ENCODE measurements at places on chromosomes 6 and 20.

GRCh38 chr6:91387290-91388059 lies 800.6 kb upstream of the MAP3K7 start:
- DNase-seq, result no peak

- DNase-seq, result peak; percentile 87
These were observed 32.7 kb upstream of the MAP7 start for GRCh38 chr6:136582711-136583471.

GRCh38 chr6:167702241-167702827 lies 124.4 kb upstream of the AFDN start:
- DNase-seq, result no peak

DNA sequence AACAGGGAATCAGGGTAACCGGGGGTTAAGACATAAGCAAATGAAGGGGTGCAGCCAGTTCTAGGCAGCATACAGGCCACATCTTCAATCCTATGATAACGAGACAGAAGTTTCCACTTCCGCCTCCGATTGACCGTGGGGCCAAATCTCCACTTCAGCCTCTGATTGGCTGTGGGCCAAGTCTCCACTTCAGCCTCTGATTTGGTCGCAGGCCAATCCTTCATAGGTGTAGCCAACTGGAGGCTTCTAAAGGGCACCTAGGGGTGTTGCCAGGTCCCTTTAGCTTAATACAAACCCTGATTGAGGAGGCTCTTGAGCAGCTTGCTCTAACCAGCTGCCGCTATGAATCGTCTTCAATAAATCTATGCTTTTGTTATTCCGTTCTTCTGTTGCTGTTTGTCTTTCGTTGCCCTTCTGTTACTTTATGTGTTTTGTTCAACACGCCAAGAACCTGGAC lies 2.1 kb upstream of the ERGIC3 start:
- DNase-seq, result no peak

GRCh38 chr6:33091957-33092356 lies 16.2 kb downstream of the HLA-DPB1 start:
- DNase-seq, result peak; percentile 10

- DNase-seq, result no peak
These were observed 417.5 kb upstream of the OPRM1 start for GRCh38 chr6:153621491-153621890.

DNA sequence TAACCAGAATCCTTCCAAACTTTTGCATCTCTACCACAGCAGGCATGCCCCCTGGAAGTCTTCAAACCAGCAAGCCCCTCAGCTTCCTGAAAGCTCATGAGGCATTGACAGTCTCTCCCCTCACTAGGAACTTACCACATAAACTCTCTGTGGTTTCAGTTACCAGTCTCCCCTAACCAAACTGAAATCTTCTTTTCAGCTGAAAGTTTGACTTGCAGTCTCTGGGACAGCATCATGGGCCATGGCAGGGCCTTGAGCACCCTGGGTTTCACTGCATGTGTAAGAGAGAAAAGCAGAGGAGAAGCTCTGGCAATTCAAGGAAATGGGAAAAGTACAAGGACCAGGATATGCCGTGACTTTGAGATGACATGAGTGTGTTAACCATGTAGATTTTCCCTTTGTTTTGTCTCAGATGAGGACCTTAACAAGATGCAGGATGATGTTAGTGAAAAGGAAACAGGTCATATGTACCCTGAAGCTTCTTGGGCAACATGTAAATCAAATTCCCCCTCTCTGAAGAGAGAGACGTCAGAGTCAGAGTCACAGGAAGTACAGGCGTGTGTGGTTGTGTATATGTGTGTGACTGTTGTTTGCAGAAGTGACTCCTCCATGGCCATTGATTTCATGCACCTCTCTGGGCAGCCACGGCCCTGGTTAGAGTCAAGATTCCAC lies 106.3 kb downstream of the TNFRSF21 start:
- DNase-seq, result no peak

GRCh38 chr6:147903931-147904330 lies 395.4 kb downstream of the SAMD5 start:
- DNase-seq, result peak; percentile 48
